ENCODE measurements at places on chromosomes 4 and X.

DNA sequence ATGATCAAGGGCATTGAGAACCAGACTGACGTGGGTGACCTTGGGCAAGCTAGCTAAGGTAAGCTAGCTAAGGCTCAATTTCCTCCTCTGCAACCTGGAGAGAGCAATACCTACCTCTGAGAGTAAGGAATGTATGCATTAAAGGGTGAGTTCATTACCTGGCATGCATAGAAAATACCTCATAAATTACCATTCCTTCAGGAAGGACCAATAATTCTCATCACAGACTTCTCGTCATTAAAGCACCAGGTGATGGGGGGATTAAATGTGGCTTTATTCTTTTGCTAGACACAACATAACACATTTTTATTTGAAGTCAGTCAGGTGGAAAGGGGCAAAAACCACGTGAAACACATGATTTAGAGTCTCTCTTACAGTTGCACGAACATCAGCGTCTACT is 21.5 kb downstream of the EGFL6 start:
- DNase-seq, result no peak

GRCh38 chr4:56668267-56668666 is 12.8 kb downstream of the HOPX start:
- DNase-seq, result no peak

- DNase-seq, result no peak
Observed at GRCh38 chr4:155639704-155640523, 26.7 kb upstream of the GUCY1A1 start.

GRCh38 chr4:182145334-182145905 is 97.8 kb upstream of the TENM3 start:
- no peak for DNase-seq

DNA sequence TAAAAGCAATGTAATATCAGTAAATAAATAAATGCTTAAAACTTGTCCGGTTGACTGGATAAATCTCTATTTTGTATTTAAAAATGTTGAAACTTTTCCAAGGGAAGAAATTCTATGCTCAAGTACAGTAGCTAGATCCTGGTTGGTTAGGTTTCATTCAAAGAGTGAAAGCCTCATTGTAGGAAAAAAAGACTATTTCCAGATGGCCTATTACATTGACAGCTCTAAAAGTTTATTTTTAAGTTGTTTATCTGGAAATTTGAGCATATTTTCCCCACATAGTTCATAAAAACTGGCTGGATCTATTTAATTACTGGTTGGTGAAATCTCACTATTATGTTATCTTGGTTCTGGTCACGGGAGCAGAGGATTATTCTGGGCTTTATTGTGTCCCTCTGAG is 38.0 kb downstream of the FRAS1 start:
- no peak for DNase-seq

DNA sequence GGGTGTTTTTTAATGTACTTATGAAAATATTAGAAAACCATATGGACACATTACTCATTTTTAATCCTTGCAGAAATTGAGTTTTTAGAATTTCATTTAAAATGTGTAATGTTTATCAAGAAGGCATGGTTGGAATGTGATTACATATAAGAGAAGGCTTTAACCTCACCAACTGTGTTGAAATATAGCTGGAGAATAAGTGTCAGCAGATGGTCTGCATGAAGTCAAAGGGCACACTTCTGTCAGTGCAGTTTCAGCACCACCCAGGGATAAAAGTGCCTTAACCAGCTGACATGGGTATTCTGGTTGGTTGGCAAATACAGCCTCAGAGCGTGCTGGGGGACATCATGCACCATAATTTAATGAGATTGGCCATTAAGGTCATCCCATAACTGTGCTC is 21.2 kb upstream of the ANTXR2 start:
- no peak for DNase-seq

- DNase-seq, result no peak
Observed at GRCh38 chrX:24169211-24169610, 19.7 kb downstream of the ZFX start.

DNA sequence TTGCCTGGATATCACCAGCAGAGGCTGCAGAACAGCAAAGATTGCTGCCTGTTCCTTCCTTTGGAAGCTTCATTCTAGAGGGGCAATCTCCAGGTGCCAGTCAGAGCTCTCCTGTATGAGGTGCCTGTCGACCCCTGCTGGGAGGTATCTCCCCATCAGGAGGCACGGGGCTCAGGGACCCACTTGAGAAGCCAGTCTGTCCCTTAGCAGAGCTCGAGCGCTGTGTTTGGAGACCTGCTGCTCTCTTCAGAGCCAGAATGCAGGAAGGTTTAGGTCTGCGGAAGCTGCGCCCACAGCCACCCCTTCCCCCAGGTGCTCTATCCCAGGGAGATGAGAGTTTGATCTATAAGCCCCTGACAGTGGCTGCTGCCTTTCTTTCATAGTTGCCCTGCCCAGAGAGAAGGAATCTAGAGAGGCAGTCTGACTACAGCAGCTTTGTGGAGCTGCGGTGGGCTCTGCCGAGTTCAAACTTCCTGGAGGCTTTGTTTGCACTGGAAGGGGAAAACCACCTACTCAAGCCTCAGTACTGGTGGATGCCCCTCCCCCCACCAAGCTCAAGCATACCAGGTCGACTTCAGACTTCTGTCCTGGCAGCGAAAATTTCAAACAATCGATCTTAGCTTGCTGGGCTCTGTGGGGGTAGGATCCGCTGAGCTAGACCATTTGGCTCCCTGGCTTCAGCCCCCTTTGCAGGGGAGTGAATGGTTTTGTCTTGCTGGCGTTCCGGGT is 57.9 kb downstream of the DKK2 start:
- DNase-seq, result no peak

DNA sequence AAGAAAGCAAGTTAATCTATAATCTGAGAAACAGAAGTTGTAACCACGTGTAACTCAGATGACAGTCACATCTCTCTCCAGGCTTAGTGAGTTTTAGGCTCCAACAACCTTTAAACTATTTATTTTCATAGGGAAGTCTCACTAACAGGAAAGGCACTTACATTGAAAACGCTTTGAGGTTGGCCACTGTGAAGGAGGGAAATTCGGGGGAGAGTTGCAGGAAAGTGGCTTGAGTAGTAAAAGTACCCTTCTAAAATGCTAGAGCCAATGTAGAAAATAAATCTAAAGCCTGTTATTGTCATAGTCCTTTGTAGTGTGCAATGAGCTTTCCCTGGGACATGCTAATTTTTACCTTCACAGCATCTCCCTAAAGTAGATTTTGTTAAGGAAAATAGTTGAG is 995 bp upstream of the NFXL1 start:
- no peak for DNase-seq

GRCh38 chr4:1201851-1202525 is 29.6 kb upstream of the SPON2 start:
- DNase-seq, result no peak

- no peak for DNase-seq
Observed at GRCh38 chr4:26912069-26912468, 51.4 kb downstream of the STIM2 start.

- DNase-seq, result no peak
Observed at GRCh38 chr4:144894573-144894972, 203.4 kb downstream of the ANAPC10 start.

DNA sequence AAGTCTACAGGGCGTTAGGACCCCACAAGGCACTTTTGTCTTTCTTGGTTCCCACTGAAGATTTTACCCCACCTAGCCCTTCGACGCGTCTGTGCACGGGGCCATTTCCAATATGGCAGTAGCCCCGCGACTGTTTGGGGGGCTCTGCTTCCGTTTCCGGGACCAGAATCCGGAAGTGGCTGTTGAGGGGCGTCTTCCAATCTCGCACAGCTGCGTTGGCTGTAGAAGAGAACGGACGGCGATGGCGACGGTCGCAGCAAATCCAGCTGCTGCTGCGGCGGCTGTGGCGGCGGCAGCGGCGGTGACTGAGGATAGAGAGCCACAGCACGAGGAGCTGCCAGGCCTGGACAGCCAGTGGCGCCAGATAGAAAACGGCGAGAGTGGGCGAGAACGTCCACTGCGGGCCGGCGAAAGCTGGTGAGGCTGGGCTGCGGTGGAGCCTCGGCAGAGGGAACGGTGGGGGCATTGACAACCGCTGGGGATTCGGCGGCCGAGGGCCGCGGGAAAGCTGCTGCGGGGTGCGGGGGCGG is at the start of gene USP11:
TSS of gene USP11 (plus strand) at position 207 of the 530 bp plus-strand sequence. CDS start at position 242, 35 bp downstream.
- DNase-seq, result no peak

DNA sequence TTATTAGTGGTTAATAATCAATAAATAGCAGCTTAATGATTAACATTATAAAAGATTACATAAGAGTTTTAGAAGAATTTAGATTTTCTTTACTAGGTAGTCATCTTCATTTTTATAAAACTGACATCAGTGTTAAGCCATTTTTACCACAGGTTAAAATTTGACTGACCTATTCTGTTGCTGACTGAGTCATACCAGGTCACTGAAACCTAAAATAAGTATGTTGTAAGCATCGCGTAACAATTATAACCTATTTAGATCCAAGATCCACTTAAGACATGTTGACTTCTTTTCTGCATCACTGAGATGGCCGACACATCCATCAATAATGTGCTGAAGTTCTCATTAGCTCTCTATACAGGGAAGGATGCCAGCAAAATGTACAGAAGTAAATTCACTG is 36.7 kb downstream of the ARX start:
- no peak for DNase-seq

DNA sequence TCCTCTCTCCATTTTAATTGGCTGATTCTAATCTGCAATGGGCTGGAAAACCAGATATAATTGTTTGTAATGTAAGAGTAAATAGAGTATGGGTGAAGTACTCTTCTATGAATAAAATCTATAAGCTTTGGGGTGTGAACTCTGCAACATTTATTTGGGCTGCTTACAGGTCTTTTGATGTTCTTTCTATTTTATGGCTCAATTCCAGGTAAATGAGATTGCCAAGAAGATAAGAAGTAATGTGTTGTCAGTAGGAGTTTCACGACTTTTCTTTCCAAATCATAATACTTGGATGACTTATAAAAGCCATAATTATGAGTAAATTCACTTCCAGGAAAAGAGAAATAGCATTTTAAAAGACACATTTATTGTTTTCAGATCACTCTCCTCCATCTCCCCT is 103.5 kb downstream of the FMR1NB start:
- no peak for DNase-seq

DNA sequence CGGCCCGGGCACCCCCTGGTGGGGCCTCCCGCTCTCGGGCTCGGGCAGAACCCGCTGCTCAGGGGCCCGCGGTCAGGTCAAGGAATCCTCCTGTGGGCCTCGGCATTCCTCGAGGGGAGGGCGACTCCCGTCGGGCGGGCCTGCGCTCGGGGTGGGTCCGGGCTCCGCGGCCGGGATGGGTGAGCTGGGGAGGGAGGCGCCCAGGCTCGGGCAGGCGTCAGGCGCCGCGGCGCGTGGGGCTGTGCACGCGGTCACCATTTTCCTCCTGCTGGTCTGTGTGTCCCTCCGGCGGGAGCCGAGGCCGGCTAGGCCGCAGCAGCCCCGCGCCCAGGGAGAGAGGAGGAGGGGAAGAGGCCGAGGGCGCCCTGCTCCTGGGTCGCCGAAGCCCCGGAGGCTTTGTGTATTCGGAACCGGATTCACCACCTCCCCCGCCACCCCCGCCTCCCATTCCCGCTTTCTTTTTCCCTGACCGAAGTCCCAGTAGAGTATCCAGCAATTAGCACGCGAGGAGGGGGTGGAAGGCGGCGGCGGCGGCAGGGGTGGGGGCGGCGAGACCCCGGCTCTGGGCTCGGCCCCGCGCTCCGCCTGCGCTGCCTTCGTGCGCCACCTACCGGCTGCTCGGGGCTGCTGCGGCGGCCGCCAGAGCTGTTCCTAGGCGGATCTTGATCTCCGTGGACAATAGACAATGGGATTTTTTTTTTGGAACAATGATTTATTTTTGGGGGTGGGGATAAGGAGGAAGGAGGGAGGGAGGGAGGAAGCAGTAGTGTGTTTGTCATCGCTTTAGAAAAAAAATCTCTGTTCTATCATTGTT is 99.0 kb upstream of the MAML3 start:
- DNase-seq, result no peak

- DNase-seq, result no peak
Observed at GRCh38 chr4:38123555-38123954, 163.4 kb downstream of the PTTG2 start.

DNA sequence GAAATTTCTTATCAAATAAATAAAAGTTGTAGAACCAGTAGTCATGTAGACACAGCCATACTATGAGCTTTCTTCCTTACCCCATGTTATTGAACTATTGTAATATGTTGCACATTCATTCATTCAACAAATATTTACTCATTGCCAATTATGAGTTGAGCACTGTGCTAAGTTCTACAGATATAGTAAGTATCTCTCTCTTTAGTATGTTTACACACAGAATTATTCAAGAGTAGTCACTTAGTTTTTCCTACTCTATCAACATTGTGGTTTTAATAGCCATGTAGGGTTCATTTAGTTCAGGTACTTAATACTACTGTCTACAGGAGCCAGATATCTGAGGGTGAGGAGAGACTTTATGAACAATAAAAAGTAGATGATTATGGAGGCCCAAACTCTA is 86.2 kb downstream of the TEX13A start:
- no peak for DNase-seq

GRCh38 chr4:76212851-76213414 is 691 bp downstream of the SCARB2 start:
- DNase-seq, result no peak

Data from vagina (tissue), 2 donors.